ENCODE measurements at places on chromosomes 1 and 21.
A peak's percentile ranks its signal among the peaks of the same experiment; 100 is the strongest.

- no peak for DNase-seq
These were observed 49.0 kb downstream of the KCNN3 start for GRCh38 chr1:154821083-154821482.

GRCh38 chr1:16242556-16243214, 5.7 kb upstream of the CPLANE2 start:
- no peak for DNase-seq

- no peak for DNase-seq
These were observed 26.4 kb downstream of the ABCA4 start for GRCh38 chr1:94094469-94095111.

GRCh38 chr1:41752514-41753170, 166.1 kb downstream of the HIVEP3 start:
- no peak for DNase-seq

- no peak for DNase-seq
These were observed 155.4 kb upstream of the KCND3 start for GRCh38 chr1:112144733-112145426.

DNA sequence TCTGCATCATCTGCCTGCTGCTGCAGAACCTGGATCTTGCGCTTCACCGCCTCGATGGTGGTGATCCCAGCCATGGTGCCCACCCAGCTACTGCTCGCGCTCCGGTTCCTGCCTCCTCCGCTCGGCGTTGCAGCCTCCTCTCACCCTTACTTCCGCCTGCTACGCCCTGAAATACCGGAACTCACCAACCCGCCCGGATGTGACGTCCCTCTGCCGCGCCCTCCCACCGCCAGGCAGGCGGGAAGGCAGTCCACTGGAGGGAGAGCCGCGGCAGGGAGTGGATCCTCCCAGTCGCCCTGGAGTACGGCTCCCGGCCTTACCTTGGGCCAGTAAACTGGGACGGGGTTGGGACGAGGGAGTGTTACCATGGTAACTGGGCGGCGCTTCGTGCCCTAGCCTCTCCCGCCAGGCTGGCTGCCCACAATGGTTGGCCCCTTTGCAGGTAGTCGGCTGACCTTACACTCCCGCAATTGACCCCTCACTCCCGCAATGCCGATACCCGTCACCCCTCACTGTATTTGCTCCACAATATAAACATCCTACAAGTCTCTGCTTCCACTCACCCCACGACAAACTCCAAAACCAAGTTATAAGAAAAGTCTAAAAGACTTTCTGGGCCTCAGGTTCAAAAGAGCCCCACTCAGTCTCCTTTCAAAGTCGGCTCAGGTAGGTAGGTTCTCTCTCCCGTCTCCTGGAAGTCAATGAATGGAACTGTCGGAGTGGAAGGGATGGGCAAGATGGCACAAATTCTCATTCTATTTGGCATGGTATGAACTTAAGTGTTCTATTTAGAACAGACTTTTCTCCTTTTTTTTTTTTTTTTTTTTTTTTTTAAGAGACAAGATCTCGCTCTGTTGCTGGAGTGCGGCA, 8.6 kb downstream of the TPM3 start:
- peak; percentile 92 for DNase-seq

DNA sequence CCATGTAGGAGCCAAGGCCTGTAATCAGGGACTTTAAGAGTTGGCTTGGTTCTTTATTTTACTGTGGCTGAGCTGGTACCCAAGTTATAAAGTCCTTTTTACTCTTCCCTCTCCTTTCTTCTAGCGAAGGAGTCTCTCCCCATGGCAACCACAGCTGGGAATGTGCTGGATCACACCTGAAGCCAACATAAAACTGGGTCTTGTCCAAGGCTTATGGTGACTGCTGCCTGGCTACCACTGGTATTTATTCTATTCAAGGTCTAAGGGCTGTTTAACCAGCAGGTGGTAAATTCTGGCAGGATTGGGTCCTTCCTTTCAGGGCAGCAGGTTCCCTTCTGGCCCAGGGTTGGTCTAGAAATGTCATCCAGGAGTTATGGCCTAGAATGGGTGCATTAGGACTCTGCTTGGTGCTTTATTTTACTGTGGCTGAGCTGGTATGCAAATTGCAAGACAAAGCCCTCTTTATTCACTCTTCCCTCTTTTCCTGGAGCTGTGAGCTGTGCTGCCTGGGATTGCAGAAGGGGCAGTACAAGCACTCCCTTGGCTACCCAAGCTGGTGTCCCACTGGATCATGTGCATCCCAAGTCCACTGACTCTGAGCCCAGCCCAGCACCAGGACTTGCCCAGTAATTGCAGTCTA, 26.6 kb downstream of the SLC22A15 start:
- no peak for DNase-seq

DNA sequence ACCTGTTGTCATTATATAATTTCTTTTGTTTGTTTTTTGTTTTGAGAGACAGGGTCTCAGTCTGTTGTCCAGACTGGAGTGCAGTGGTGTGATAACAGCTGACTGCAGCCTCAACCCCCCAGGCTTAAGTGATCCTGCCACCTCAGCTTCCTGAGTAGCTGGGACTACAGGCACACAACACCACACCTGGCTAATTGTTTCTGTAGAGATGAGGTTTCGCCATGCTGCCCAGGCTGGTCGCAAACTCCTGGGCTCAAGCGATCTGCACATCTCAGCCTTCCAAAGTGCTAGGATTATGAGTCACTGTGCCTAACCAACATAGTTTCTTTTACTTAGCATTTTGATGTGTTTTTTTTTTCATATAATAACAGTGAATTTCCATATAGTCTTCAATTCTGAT, 50.4 kb upstream of the FCRL4 start:
- DNase-seq: no peak

DNA sequence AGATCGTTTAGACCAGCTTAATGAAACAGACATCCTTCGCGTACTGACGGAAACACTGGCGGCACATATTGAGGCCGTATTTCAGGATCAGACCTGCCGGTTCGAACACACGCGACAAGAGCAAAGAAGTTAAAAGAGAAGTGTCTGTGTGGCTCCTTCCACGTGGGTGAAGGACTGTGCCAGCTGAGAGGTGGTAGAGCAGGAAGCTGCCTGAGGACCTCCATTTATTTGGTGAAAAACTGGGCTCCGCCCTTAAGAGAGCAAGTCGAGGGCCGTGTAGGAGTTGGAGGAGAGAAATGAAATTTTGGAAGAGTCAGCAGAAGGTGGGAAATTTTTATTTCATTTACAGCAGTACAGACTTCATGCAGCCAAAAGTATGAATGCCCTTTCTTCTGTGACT, 38.8 kb upstream of the ADORA3 start:
- no peak for DNase-seq

GRCh38 chr1:158095737-158096335, 84.9 kb upstream of the CD1D start:
- no peak for DNase-seq

DNA sequence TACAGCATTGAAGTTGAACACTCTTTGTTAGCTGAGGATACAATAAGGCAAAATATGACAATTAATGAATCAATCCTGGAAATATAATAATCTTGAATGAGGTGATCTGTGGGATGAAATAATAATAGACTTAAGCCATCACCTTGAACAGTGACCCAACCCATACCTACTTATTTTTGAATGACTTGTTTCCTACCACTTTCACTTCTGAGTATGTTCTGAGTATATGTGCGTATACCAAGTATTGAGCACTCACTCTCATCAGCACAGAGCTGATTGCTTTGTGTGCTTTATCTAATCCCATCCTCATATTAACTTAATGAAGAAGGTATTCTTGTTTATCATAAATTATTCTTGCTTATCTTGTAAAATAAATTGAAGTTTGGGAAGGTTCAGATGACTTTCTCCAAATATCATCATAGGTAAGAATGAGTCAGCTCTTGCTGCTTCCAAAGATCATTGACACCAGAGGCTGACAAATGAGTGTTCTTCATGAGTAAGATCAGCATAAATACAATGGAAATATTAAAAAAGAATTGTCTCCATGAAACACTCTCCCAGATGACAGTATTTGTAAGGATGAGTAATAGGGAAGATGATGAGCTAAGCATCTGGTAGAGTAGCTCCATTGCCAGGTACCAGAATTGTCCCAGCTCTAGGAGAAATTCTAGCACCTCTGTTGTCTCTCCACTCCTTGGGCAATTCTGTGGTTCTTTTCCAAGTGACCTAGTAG, 198.1 kb upstream of the KIAA0040 start:
- DNase-seq: no peak

DNA sequence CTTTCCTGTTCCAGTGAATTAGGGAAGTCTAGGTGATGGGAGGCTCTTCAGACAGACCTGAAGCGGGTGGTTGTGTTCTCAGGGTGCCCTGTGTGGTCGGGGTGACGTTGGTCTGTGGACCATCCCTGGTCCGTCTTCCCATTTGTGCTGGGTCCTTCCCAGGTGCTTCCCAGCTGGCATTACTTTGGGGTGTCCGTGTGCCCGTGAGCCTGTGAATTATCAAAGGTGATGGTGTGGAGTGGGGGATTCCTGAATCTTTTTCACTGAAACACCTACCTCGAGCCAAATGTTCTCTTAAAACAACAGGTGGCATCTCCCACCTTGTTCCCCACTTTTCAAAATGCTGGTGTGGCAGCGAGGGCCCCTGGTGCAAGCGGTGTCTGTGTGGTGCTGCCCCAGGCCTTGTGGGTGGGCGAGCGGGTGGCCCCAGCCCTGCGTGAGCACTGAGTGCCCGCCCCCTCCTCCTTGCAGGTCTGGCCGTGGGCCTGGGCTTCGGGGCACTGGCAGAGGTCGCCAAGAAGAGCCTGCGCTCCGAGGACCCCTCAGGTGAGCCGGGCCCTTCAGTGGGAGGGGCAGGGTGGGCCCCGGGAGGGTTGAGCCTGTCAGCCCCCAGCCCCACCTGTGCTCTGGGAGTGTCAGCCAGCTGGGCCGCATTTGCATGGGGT, 37.0 kb downstream of the COQ8A start:
- no peak for DNase-seq

DNA sequence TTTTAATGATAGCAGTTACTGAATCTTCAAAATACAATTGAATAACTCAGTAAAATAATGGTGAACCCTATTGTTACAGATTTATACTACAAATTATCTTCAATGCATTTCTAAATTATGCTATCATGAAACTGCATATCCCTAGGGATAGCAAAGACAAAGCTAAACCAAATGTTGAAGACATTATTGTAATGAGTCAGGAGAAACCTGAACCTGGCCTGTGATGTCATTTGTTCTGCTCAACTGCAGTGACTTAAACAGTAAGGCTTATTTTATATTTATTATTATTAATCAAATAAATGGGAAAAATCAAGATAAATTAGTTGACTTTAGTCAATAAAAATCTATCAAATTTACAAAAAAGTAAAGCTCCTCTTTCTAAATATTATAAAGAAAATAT, 100.3 kb downstream of the UCHL5 start:
- no peak for DNase-seq

- no peak for DNase-seq
These were observed 18.5 kb downstream of the MORN1 start for GRCh38 chr1:2372551-2373490.

GRCh38 chr1:64975127-64975526, 8.8 kb upstream of the JAK1 start:
- no peak for DNase-seq

GRCh38 chr1:29586991-29587745, 350.8 kb downstream of the PTPRU start:
- DNase-seq: no peak

DNA sequence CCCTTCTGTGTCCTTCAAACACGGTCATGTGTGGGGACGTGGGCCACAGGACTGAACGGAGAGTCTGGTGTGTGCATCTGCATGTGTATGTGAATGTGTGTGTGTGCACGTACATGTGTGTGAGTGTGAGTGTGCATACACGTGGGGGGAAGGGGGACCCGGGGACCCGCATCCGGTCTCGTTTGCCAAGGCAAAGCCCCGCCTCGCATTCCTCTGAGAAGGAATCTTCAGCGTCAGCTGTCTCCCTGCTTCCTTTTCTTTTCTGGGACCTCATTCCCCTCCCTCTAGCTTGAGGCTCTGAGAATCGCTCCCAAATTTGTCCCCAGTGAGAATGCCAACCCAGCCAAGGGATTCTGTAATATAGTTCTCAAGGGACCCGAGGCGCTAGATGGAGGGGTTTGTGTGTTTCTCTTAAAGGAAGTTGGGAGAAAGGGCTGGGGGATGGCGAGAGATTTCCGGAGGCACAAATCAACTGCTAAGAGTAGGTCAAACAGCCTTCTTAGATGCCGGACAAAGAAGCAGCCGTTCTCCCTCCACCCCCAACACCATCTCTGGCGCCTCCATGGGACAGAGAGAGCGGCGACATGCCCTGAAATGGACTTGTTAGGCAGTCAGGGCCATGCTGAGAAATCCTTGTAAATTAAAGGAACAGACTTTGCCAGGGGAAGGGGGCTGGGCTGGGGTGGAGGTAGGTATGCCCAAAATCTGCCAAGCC, 6.6 kb downstream of the IFFO2 start:
- no peak for DNase-seq

DNA sequence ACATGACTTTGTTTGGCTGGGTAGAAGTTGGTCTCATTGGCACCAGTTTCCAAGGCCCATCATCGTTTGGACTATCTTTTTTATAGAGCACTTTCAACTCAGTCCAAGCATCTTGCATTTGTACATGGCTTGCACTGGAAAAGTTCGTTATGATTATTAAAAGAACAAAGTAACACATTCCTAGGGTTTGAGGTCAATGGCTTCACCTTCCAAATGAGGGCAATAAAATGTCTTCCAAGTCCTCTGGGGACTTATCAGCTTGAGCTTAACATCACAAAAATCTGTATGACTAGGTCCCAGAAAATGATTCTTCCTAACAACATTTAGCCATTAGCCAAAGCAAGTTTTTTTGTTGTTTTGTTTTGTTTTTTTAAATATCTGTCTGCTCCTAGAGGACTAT, 610.8 kb downstream of the LMO4 start:
- no peak for DNase-seq

DNA sequence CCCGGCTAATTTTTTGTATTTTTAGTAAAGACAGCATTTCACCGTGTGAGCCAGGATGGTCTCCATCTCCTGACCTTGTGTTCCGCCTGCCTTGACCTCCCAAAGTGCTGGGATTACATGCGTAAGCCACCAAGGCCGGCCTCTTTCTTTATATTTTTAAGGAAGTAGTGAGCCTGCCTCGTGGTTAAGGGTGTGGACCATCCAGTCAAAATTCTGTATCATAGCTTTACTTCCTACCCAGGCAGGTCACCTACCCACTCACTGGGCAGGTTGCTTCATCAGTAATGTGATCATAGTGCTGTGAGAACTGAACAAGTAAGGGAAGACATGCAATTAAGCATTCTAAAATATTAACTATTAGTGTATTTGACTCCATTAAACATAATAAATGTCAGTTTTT, 8.1 kb upstream of the ACOT7 start:
- no peak for DNase-seq

DNA sequence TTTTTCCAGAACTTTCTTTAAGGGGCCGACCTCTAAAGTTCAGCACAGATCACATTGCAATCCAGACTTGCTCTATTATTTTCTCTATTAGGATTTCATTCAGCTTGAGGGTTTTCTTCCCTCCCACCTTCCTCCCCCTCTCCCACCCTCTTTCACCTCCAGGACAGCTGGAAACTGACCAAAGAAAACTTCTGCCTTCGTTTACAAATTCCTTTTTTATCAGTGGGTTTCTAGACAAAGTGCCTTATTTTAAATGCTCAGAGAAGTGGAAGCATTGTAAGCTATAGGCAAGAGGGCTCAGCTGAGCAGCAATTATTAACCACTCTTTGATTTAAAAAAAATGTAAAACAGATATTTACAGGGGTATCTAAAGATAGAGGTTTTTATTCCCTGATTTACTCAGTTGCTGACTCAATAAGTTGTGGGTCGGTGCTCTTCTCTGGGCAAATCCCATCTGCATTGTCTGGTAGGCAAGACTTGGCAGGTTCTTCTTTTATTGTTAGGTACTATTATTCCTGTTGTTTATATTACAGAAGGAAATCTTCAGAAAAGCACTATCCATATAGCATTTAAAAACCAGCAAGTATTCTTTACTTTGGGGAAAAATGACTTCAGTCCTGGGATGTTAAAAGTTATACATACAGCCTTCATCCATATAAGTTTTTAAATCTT, 277.0 kb upstream of the C1orf105 start:
- DNase-seq: no peak
